ENCODE measurements at places on chromosomes 5 and 9.

- no peaks in the 10 kb centered on the region for H3K4me1 ChIP-seq
- H3K4me3 ChIP-seq = no peak overlapping the region
- DNase-seq = no peak
- H3K27me3 ChIP-seq = no peaks in the 10 kb centered on the region
Observed at GRCh38 chr5:83509540-83509939, 38.0 kb downstream of the VCAN start.

GRCh38 chr9:134335486-134336220 is 9.4 kb downstream of the RXRA start:
- no peak overlapping the region for H3K4me3 ChIP-seq
- H3K4me1 ChIP-seq = no peaks in the 10 kb centered on the region
- no peaks in the 10 kb centered on the region for H3K36me3 ChIP-seq
- no peak for DNase-seq
- H3K27ac ChIP-seq = no peak overlapping the region
- H3K27me3 ChIP-seq = no peaks in the 10 kb centered on the region

DNA sequence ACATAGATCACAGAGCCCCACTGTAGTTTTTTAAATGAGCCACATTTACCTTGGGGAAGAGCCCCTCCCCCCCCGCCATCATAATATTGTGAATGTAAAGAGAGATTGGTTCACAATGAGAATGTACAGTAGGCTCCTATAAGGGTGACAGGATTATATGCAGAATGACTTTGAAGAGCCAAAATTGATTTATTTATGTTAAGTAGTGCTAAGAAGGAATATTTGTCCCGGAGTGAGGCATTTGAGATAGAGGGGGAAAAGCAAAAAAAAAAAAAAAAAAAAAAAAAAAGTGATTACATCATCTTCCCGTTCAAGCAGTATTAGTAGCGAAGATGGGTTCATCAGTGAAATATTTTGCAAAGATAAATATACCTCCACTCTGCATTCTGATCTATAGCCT is 73.9 kb downstream of the PIK3R1 start:
- peaks cover 46% of the 10 kb centered on the region for H3K36me3 ChIP-seq
- no peak overlapping the region for H3K27ac ChIP-seq
- no peaks in the 10 kb centered on the region for H3K27me3 ChIP-seq
- H3K4me1 ChIP-seq = peaks cover 61% of the 10 kb centered on the region

GRCh38 chr5:139068494-139069151 is 129.5 kb downstream of the SIL1 start:
- no peaks in the 10 kb centered on the region for H3K36me3 ChIP-seq
- no peaks in the 10 kb centered on the region for H3K4me1 ChIP-seq
- H3K4me3 ChIP-seq = no peak overlapping the region

- H3K36me3 ChIP-seq = peaks cover 15% of the 10 kb centered on the region
- H3K4me1 ChIP-seq = peaks cover 52% of the 10 kb centered on the region
- DNase-seq = no peak
- H3K27me3 ChIP-seq = no peaks in the 10 kb centered on the region
- H3K4me3 ChIP-seq = no peak overlapping the region
Observed at GRCh38 chr9:129936222-129936621, 101.0 kb downstream of the USP20 start.

GRCh38 chr9:109416135-109416706 is 81.9 kb downstream of the PTPN3 start:
- peak overlapping the region; percentile 23 for H3K4me3 ChIP-seq
- peaks cover 7% of the 10 kb centered on the region for H3K4me1 ChIP-seq
- no peaks in the 10 kb centered on the region for H3K27me3 ChIP-seq
- no peak overlapping the region for H3K27ac ChIP-seq

DNA sequence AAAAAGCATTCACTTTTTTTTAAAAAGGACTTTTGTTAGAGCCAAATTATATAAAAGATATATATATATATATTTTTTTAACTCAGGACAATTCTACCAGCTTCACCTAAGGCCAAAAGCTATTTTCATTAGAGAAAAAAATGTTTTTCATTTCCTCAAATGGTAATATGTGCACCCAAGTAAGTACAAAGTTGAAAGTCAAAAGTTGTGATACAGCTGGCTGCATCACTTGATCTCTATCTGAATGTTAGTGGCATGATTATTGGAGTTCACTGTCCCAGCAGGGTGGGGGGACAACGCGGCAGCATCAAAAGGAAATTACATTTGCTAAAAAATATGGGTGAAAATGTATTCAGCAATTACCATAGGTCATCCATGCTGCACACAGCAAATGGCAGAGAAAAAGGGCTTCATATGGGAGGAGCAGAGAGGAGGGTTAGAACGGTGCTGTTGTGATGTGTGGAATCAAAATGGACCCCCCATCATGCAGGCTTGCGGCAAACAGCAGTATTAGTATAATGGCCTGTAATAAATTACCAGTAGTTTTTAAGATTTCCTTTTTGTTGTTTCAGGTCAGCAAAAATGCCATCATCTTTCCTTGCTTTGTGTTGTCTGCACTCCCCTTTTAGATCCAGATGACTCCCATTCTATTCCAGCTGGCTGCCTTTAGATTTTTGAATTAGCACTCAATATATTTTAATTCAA is 253.7 kb downstream of the MAT2B start:
- no peaks in the 10 kb centered on the region for H3K4me1 ChIP-seq

GRCh38 chr9:136975644-136976043 is 1.7 kb upstream of the PTGDS start:
- no peak for DNase-seq
- H3K36me3 ChIP-seq = no peaks in the 10 kb centered on the region
- no peaks in the 10 kb centered on the region for H3K27me3 ChIP-seq
- no peak overlapping the region for H3K27ac ChIP-seq
- no peak overlapping the region for H3K4me3 ChIP-seq
- H3K4me1 ChIP-seq = peaks cover 28% of the 10 kb centered on the region

DNA sequence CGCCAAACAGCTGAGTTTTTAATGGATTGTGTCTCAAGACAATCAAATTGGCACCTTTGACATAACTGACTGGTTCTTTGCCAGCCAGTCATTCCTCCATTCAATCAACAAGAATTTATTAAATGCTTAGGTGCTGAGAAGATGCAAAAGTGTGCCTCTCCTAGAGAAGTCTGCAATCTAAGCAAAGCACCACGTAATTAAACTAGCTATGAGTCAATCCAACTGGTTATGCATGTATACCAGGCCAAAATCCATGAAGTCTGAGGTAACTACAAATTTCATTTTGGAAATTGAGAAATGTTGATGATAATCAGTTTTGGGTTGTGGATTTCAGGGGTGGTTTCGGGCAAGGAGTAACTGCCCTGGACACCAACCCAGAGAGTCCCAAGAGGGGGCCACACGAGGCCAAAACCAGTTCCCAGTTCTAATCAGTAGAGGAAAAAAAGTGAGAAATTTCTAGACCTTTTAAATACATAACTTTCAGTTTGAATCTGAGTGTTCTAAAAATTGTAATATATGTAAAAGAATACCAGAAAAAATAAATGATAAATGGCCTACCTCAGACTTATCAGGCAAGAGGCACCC is 92.6 kb downstream of the EFNA5 start:
- no peak for DNase-seq
- H3K27ac ChIP-seq = no peak overlapping the region
- no peaks in the 10 kb centered on the region for H3K4me1 ChIP-seq
- H3K27me3 ChIP-seq = peaks cover 7% of the 10 kb centered on the region

DNA sequence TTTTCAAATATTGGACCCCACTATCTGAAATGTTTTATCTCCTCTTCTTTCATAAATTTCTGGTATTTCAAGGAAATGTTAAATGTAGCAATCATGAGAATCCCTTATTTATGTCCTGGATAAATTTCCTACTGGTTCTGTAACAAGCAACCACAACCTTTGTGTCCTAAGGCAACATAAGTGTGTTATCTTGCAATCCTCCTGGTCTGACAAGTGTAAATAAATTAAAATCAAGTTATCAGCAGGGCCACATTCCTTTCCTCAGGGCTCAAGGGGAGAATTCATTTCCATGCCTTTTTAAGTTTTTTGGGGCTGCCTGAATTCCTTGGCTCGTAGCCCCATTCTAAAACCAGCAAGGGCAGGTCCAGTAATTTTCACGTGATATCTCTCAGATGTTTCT is 83.2 kb downstream of the CDH9 start:
- H3K36me3 ChIP-seq = no peaks in the 10 kb centered on the region
- no peak for DNase-seq
- H3K4me1 ChIP-seq = no peaks in the 10 kb centered on the region
- H3K4me3 ChIP-seq = no peak overlapping the region

DNA sequence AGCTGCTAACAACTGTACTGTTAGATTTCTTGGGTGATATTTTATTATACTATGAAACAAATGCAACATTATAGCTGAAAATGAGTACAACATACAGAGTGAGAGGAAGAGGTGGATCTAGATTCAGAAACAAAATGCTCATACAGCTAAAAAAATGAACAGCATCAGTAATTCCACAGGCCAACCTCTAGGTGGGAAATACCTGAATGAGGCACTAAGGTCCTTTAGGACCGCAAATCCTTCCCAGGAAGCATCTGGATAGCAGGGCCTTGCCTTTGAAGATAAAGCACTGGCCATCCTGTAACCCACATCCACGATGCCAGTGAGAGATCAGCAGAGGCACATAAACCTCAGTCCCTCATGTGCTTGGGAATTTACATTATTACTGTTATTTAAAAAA is 310.8 kb downstream of the YTHDC2 start:
- no peaks in the 10 kb centered on the region for H3K4me1 ChIP-seq
- no peak overlapping the region for H3K4me3 ChIP-seq
- H3K27ac ChIP-seq = no peak overlapping the region
- DNase-seq = no peak
- no peaks in the 10 kb centered on the region for H3K27me3 ChIP-seq
- no peaks in the 10 kb centered on the region for H3K36me3 ChIP-seq

DNA sequence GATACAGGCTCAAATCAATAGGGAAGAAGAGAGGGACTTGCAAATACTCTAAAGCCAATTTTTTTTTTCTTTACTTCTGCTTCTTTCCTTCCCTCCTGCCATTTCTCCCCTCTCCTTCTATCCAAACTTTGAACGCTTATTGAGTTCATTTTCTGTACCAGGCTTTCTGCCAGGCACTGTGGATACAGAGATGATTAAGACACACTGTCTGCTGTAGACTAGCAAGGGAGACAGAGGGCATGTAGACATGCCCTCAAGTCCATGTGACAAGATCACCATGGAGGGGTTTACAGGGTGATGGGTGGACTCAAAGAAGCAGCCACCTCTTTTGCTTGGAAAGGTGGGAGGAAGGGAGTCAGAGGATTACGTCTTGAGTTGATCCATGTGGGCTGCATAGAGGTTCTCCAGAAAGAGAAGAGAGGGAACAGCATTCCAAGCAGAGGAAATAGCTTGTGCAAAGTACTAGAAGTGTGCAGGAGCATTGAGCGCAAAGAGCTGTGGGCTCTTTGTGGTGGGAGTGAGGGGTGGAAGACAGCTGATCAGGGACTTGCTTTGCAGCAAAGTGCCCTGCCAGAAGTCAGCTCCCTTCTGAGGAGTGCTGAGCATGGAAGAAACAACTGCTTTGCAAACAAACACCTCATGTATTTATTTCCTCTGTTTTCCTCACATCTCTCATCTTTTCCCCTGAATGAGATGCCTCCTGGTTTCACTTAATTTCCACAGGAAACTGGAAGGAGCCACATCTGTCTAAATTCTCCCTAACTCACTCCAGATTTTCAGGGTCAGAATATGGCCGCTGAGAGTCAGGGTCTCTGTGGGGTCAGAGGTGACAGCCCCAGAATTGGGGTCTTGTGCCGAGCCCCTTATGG is 64.4 kb upstream of the COL15A1 start:
- no peak for DNase-seq
- no peak overlapping the region for H3K27ac ChIP-seq
- H3K36me3 ChIP-seq = no peaks in the 10 kb centered on the region
- H3K4me3 ChIP-seq = no peak overlapping the region
- H3K4me1 ChIP-seq = no peaks in the 10 kb centered on the region

DNA sequence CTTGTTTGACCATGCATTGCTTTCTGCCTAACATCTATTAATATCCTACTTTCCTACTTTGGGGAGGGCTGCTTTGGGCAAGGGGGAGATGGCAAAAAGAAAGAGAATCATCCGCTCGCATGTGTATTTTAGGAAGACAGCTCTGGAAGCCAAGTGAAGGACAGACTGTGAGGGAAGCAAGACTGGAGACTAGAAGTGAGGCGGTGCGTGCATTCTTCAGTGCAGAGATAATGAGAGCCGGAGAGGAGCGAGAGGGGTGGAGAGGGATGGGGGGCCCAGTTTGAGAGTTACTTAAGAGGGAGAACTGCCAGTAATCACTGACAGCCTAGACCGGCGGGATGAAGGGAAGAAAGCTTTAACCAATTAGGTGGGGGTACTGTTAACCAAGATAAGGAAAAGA is 151.7 kb upstream of the RAPGEF1 start:
- no peaks in the 10 kb centered on the region for H3K4me1 ChIP-seq
- no peak for DNase-seq
- H3K27ac ChIP-seq = no peak overlapping the region
- no peak overlapping the region for H3K4me3 ChIP-seq

- H3K4me1 ChIP-seq = no peaks in the 10 kb centered on the region
- no peak for DNase-seq
- no peaks in the 10 kb centered on the region for H3K27me3 ChIP-seq
- H3K4me3 ChIP-seq = no peak overlapping the region
Observed at GRCh38 chr9:121631978-121632418, 19.4 kb upstream of the DAB2IP start.

GRCh38 chr9:137989156-137989555 is 111.6 kb downstream of the CACNA1B start:
- H3K27me3 ChIP-seq = peaks cover 7% of the 10 kb centered on the region
- no peaks in the 10 kb centered on the region for H3K36me3 ChIP-seq
- no peak overlapping the region for H3K27ac ChIP-seq
- no peak for DNase-seq
- no peaks in the 10 kb centered on the region for H3K4me1 ChIP-seq

All from CD4-positive, CD25-positive, alpha-beta regulatory T cell (primary cell).